ENCODE measurements at places on chromosomes 6 and 20.

DNA sequence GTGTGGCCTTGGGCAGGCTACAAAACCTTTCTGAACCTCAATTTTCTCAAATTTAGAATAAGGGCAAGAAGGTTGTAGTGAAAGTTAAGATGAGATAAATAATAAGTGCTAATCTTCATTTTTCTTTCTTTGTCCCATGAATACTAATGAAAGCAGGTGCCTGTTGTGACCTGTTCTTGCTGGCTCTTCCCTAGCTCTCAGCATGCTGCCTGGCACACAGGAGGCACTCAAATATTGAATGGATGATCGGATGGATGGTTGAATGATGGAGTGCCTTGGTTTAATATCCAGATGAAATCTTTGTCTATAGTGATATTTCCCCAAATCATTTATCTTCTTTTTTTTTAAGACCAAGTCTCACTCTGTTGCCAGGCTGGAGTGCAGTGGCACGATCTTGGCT is 15.0 kb downstream of the PBOV1 start:
- no peak for DNase-seq

DNA sequence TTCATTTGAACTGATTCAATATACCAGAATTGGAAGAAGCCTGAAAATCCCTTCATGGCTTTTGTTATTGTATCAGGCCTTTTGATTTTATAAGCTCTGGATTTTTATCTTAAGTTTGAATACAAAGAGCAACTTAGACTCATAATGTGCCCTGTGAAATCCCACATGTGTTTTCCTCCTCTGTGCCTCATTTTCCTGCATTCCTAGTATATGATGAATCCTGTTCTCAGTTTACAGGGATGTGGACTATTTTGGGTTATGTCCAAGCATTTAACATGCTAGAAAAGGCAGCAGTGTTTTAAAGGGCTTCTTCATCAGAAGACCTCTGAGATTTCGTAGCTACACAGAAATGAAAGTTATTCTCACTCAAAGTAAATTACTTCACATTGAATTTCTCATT is 455.0 kb downstream of the RFPL4B start:
- no peak for DNase-seq

DNA sequence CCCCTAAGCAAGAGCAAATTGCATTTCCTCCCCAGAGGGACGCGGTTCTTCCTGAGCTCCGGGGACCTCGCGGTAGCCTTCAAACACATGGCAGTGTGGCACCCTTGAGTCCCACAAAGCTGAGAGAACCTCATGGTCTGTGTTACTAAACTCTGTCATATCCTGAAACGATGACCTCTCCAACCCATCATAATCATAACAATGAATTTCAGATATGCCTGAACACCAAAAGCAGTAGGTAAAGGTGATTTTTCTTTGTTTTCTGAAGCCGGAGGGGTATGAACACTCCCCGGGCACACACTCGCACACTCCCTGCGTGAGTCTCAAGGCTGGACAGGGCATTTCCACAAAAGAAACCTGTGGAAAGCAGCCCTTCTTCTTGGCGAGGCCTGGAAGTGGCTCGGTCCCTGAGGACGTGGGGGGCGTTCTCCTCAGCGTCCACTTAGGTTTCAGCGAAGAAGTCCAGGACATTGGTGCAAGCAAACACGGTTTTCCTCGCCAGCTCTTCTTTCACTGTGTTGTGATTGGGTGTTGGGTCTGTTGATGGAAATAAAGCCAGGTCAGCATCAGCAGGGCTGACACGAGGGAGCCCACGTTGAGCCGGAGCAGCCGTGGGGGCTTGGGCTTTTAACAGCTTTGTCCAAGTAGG is 183.4 kb downstream of the ERMARD start:
- no peak for DNase-seq

DNA sequence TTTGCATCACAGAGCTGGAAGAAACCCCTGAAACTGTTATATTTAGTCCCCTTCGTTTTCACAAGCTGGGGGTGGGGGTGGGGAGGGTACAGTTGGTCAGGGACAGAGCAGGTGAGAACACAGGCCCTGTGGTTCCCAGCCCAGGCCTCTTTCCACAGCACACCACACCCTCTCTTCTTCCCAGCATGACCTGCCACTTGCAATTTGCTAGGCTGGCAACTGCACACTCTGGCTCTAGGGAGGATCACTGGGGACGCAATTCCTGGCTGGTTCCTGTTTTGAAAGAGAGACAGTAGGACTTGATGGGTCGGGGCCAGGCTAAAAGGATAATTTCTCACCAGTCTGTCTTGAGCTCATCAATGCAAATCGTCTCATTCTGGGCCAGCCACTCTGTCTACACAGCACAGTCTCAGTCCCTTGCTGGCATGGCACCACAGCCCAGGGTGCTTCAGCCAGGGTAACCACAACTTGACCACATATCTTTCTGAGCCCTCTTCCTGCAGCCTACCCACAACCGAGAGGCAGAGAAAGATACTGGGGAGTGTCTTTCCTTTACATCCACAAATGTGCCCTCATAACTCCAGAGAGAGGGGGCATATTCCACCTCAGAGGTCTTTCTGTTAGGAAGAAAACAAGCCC is 41.7 kb upstream of the EMILIN3 start:
- no peak for DNase-seq

- no peak for DNase-seq
Observed at GRCh38 chr6:34600796-34601195, 44.7 kb upstream of the SPDEF start.

DNA sequence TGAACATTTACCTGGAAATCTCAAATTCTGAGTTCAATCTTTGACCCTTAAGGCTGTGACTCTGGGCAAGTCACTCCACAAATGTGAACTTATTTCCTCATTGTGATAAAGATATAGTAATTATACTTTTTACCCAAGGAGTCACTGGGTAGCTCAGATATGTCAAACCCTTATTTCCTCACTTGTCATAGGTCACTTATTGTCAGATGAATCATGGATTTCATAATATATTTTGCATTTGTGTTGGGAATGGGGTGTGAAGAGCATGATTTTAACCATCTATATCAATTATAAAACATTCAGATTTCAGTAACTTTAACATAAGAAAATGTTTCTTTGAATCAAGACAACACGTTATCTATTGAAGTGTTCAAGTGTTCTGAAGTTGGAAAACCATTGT is 3.7 kb upstream of the CARMIL1 start:
- no peak for DNase-seq

DNA sequence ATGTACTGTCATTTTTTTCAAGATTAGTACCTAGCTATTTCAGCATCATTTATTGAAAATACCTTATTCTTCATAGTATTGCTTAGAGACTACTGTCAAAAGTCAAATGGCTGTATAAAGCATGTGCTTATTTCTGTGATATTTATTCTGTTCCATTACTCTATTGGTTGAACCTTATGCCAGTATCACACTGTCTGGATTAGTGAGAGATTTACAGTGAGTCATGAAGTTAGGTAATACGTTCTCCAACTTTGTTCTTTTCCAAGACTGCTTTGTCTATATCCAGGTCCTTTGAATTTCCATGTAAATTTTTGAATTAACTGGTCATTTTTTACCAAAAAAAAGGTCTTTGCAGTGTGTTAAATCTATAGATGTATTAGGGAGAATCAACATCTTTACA is 18.6 kb upstream of the RNF217 start:
- no peak for DNase-seq

DNA sequence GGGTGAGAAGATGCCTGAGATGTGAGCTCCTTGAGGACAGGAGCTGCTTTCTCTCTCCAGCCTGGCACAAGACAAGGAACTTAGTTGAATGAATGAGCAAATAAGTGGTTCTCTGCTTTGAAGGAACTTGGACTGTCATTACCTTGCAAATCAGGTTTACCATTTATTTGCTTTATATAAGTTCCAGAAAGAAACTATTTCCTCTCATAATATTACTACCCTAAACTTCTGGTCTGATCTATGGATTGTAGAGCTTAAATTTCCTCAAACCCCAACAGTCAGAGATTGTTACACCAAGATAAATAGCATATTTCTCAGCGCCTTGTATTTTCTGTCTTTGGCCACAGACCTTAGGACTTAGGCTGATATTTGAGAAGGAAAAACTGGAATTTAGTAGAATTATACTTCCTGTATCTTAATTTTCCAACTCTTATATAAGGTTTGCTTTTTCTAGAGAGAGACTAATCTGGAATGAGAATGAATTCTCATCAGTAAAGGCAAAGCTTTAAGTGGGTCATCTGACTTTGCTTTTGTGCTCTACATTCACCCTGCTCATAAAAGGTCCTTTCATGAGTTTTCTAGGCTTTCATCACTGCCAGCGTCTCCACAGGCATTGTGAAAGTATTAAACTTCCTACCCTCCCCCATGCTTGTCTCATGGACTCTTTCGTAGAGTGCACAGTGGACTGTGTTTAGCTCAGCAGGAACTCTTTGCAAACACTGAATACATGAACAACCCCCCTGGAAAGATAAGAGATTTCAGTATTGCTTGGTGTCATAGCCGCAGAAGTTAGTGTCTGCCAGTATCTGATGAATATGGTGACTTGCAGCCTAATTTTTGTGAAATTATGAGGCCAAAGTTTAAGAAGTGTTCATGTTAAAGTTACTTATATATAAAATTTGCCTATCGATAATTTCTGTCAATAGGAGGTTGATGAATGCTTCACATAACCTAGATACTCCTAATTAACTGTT is 74.0 kb downstream of the PTPRA start:
- DNase-seq, result no peak

DNA sequence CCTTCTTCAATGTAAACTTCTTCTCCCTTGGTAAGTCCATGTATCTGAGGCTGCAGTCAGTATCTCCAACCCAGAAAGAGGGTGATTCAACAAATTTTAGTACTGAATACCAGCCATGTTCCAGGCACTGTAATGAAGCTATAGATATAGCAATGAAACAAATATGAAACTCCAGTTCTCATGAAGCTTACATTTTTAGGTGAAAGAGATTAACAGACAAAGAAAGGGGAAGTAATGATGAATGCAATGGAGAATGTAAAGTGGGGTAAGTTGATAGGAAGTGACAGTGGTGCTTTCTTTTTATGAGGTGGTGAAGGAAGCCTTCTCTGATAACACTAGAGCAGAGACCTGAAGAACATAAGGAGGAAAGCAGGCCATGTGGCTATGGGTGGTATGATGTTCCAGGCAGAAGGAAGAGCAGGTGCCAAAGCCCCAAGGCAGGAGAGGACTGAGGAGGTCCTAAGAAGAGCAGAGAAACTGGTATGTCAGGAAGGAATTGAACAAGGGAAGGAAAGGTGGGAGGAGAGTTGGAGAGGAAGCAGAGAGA is 143.6 kb downstream of the TFAP2B start:
- DNase-seq, result no peak

- no peak for DNase-seq
Observed at GRCh38 chr20:38158701-38159351, 6.2 kb downstream of the TGM2 start.

DNA sequence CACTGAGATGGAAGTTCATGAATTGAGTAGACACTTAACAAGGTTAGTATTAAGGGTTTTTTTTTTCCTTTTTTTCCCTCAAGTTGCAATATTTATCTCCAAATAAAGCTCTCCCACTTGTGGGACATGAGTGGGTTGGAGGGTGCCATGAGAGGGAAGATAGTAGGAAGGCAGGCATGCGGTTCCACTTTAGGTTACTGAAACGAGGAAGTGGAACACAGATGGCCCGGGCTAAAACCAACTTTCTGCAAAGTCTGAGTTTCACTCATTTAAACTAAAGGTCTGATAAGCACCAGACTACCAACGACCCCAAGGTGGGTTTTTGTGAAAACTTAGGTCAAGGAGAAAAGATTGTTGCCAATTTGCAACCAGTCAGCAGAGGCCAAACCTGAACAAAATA is 42.2 kb downstream of the TBC1D7 start:
- DNase-seq, result no peak

DNA sequence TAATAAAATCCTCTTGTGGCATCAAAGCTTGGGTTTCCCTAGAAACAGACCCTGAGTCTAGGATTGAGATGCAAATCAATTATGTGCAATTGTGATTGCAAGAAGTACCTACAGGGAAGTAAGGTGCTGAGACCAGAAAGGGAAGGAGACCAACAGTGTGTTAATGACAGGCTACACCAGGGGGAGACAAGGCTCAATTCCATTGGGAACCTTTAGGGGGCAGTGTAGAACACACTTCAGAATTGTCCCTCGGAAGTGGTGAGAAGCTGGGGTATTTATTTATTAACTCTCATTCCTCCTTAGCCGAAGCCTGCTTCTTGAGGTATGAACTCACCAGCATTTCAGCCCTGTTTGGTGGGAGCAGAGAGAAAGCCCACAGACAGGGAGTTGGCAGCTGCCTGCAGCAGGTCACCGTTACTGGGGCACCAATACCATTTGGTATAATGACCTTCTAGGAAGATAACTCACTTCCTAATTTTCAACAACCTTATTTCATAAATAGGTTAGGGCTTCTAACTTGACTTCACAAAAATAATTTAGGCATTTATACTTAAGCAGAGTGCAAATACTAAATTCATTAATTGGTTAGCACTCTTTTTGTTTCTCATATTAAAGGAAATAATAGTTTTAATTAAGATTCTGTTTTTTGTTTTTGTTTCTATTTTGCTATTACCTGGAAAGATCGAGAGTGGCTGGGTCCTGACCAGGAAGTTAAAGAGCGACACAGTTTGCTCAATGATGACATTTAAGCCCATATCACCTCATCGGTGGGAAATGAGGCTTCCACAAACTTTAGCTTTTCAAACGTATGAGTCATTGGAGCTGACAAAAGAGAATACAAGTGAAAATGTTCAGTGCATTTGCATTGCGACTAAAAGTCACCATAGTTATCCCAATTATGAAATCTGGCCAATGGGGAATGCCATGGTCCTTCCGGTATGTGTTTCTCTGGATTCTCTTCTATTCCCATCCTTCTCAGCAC is 94.8 kb downstream of the BTBD3 start:
- no peak for DNase-seq

- DNase-seq, result no peak
Observed at GRCh38 chr20:24060851-24061590, 72.4 kb upstream of the GGTLC1 start.

All from CD4-positive, alpha-beta T cell treated with Interleukin-6 at 100 ng/mL for 8 hours (primary cell).